ENCODE measurements at places on chromosomes 2 and 18. TPM values are rescaled to one million over a fixed set of nuclear protein-coding genes. Genes with fewer than 3 reads are reported as not detected.

- DNase-seq, result no peak
These were observed 124.1 kb upstream of the KLHL14 start for GRCh38 chr18:32896776-32897547.

DNA sequence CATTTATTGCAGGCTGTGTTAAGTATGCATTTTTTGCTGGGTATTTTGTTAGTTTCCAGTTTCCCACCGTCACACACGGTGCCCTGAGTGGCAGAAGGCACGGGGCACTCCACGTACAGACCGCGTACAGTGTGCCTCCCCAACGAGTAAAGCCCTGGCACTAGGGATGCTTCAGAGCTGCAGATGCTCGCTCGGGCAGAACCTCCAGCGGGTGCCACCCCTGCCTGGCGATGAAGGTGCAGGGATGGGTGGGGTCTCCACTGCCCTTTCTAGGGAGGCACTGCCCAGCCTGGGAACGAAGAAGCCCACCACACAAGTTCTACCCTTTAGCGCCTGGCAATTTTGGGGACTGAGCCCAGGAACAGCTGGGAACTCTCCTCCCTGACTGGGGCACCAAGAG is 4.1 kb downstream of the GREB1 start:
- DNase-seq, result no peak

GRCh38 chr18:46295416-46295815 is 191.2 kb downstream of the HAUS1 start:
- no peak for DNase-seq

Gene CCDC141
- 14.8 TPM for total RNA-seq

Gene ANKRD29
- total RNA-seq, result 0.36 TPM

Gene SP9
- total RNA-seq, result not detected

Gene BAZ2B
- total RNA-seq, result 155 TPM
